ENCODE measurements at places on chromosomes 2 and 18.

- DNase-seq: no peak
These were observed 10.8 kb upstream of the COX7A2L start for GRCh38 chr2:42371611-42372473.

DNA sequence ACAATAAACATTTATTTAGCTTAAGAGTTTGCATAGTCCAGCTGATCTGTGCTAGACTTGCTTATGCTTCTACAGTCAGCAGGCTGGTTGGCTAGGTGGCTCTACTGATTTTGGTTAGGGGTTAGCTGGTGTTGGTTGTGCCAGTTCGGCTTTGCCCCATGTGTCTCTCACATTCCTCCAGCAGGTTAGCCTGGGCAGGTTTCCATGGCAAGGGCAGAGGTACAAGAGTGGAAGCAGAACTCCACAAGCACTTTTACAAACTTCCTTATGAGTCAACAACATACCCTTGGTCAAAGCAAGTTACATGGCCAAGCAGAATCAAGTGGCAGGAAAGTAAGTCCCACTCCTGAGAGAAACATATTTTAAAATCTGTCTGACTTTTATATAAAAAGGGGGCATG, 82.3 kb downstream of the SS18 start:
- DNase-seq: no peak

GRCh38 chr2:43648994-43649701, 12.1 kb downstream of the PLEKHH2 start:
- DNase-seq: no peak

- DNase-seq: no peak
These were observed 4.4 kb downstream of the MOCOS start for GRCh38 chr18:36191711-36192110.

DNA sequence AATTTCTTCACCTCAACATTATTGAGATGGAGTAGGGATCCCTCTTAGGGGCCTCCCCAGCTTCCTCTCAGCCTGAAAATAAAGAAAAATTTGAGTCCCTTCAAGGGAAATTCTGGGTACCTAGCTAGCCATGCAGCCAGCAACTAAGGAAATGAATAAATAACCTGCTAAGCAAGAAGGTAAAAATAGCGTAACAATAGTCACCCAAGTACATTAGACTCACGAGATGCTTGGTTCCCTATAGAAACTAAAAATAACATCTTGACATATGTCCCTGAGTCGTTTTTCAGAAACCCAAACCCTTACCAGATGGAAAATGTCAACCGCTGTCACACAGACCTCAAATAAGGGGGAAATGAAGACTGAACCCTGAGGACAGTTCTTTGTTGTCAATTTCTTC, 51.9 kb downstream of the CACNB4 start:
- no peak for DNase-seq

DNA sequence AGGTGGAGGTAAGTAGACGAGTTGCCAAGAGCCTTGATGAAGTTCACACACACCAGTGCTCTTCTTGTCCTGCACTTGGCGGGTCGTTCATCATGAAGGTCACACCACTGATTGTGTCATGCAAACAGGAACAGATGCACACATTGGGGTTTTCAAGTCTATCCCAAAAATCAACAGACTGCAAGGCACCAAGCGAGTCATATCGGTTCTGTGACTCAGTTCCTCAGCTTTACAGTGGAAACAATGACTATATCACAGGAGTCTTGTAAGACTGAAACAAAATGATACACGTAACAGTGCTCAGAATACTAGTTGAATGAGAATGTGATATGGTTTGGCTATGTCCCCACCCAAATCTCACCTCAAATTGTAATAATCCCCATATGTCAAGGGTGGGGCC, 526.9 kb upstream of the ID2 start:
- DNase-seq: no peak

- DNase-seq: no peak
These were observed 690.6 kb downstream of the SLC4A3 start for GRCh38 chr2:220318037-220318436.

DNA sequence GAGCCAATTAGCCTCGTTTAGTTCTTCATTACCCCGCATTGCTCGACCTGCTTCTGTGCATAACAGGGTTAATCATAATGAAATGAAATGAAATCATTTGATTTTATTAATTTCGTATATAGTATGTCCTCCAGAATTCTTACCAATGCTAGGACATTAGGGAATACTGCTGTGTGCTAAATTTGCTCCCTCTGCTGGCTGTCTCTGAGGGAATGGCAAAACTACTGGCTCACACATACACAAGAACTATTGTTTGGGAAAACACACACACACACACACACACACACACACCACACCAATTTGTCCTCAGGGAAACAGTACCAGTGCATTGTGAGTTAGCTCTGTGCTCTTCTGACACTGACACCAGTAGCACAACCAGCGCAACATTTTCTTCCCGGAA, 273.3 kb upstream of the TCF4 start:
- no peak for DNase-seq

- no peak for DNase-seq
These were observed 27.1 kb downstream of the CREG2 start for GRCh38 chr2:101360232-101360631.

DNA sequence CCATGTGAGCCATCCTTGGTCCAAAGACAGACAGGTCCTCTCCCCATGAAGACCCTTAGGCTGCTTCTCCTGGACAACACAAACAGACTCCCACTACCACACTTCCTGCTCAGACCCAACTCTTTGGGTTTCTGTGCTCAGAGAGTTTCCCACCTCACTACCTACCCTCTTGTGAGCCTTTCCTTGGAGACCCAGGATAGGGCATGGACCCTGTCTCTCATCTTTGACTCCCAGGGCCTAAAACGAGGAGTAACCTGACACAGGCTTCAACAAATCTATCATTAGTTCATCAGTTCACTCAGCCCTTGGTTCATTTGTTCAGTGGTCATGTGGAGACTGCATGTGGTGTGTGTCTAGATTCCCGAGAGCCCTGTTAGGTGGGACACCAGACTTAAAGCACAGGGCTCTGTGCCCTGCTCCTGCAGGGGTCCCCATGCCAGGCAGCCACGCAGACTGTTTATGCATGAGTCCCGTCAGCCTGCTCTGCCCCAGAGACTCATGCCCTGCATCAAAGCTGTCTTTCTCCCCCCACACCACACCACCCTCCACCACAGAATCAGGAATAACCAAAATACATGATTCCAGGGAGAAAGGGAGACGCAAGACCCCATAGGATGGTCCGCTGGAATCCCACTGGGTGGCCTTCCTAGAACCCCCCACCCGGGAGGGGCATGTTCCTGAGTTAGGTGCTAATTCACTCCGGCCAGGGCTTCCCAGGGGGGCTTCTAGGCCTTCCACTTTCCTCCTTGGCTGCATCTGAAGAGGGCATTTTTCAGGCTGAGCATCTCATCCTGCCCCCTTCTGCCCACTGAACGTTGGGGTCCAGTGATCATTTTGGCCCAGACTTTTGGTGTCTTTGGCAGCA, 100.2 kb upstream of the TEX51 start:
- no peak for DNase-seq

- no peak for DNase-seq
These were observed 96.9 kb upstream of the MSH6 start for GRCh38 chr2:47686018-47686417.

DNA sequence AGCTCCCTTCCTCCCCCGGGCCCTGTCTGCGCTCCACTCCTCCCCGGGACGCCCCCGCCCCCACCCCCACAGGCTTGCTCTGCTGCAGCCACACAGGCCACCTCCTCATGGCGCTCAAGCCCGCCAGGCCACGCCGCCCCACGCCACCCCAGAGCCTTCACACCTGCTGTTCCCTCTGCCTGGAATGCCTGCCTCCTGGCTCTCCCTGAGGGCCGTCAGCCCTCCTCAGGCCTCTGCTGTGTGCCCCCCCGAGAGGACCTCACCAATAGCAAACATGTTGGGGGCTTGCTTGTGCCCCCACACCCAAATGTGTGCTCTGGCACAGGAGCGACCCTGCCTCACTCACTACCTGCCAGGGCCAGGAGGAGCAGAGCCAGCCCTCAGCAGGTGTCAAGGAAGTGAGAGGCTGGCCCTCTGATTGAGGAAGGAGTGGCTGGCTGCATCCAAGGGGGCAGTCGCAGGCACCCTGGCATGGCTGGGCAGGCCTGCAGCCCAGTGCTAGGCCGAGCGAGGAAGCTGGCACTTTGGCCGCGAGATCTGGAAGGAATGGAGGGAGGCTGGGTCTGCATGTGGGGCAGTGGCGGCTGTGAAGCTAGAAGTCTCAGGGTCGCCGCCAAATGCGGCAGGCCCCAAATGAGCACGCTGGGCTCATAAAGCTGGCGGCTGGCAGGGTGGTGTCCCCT, 86.5 kb downstream of the INHBB start:
- no peak for DNase-seq

DNA sequence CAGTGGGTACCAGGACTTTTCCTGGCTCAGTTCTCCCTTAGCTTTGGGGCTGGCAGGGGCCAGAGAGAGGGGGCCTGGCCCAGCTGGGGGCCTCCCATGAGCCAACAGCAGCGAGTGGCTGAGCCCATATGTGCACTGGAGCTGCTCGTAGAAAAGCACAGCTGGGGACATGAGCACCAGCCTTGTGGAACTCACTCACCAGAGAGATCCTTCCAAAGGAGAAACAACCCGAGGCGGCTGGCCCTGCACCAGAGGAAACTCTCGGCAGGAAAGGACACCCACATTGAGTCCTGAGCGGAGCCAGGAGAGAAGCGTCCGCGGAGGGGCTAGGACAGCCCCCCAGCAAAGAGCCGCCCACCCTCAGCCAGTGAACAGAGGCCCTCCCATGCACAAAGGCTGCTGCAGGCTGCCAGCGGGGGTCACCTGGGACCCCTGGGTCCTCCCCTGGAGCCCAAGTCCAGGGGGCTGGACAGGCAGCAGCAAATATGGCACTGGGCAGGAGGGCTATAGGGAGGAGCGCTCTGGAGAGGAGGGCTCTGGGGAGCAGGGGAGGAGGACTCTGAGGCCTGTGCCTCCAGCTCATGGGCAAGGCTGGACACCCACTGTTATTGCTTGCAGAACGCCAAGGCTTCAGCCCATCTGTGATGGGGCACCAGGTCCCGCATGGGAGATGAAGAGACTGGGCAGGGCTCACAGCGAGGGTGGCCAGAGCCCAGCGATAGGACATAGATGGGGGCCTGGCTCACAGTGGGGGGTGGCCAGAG, 42.1 kb upstream of the SNED1 start:
- no peak for DNase-seq

Measured in NCI-H748 treated with DMSO at 0.1 percent for 48 hours (cell line).